ENCODE measurements at places on chromosomes 16 and 17.

- no peak for DNase-seq
These were observed 23.8 kb downstream of the COTL1 start for GRCh38 chr16:84593825-84594724.

DNA sequence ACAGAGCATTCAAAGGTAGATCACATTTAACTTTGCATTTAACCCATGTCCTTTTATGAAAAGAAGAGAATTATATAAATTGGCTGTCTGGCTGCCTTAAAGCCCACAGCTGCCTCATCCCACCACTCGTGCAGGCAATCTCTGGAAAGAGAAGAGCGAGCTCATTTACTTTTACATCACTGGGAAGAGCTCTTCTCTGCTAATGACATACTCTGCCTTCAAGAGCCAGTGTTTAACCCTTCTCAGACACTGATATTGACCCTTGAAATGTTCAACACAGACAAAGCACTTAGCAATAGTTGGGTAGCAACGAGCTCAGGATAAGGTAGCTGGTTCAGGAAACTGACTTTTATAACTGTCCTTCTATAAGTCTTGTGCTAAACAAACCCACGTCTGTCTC lies 6.8 kb downstream of the KRT38 start:
- DNase-seq, result no peak

GRCh38 chr17:77667478-77667877 lies 291.0 kb upstream of the TNRC6C start:
- DNase-seq, result no peak

DNA sequence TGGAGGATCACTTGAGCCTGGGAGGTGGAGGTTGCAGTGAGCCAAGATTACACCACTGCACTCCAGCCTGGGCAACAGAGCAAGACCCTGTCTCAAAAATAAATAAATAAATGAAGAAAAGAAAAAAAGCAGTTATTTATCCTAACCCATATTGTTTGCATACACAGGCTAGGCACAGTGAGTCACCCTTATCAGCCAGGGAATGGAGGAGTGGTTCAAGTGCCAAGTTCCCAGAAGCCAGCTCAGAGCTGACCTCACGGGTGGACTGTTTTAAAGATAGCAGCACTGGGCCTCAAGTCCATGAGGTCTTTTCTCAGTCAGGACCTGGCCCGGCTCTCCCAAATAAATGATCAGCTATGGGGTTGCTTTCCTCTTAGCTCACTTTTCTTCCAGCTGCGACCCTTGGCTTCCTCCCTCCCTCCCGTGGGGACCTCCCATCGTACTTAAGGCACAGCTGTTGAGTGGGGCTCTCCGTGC lies 22.6 kb upstream of the MGAT5B start:
- DNase-seq, result no peak

DNA sequence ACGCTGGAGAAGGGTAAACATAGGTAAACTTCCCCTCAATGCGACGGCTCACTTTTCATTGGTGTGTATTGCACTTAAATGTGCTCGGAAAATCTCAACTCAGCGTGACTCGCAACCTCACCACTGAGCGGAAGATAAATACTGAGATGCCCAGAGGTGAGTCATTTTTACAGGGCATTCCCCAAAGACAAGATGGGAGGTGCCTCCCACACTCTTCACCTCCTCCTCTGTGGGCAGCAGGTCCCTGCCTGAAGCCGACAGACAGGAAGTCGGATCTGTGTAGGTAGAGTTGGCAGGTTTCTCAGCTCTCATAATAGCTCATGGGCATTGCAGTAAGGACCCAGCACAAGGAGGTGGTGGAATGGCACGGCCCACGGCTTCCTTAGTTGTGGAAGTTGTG lies 274.6 kb upstream of the HSBP1 start:
- DNase-seq, result peak; percentile 50

GRCh38 chr17:27497696-27498095 lies 41.4 kb downstream of the KSR1 start:
- DNase-seq, result no peak

GRCh38 chr16:30923554-30924075 lies at the start of gene FBXL19:
Gene FBXL19, plus strand, starts transcription at chr16:30923572. Its CDS starts 2,183 bp downstream, at chr16:30925755.
- DNase-seq, result no peak

- no peak for DNase-seq
These were observed 25.2 kb upstream of the HYDIN start for GRCh38 chr16:71255721-71256120.

DNA sequence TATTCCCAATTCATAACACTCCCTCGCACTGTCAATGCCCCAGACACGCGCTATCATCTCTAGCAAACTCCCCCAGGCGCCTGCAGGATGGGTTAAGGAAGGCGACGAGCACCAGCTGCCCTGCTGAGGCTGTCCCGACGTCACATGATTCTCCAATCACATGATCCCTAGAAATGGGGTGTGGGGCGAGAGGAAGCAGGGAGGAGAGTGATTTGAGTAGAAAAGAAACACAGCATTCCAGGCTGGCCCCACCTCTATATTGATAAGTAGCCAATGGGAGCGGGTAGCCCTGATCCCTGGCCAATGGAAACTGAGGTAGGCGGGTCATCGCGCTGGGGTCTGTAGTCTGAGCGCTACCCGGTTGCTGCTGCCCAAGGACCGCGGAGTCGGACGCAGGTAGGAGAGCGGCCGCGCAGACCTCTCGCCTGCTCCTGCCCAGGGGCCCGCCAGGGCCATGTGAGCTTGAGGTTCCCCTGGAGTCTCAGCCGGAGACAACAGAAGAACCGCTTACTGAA lies at the start of gene GRN:
Gene GRN, plus strand, starts transcription at position 364 of the 515 bp plus-strand sequence. CDS start 3,863 bp downstream, outside the sequence.
- DNase-seq, result peak; percentile 99

GRCh38 chr17:44155488-44155887 lies 13.8 kb downstream of the HROB start:
- no peak for DNase-seq

- no peak for DNase-seq
These were observed 6.5 kb downstream of the LGALS3BP start for GRCh38 chr17:78973196-78973595.

DNA sequence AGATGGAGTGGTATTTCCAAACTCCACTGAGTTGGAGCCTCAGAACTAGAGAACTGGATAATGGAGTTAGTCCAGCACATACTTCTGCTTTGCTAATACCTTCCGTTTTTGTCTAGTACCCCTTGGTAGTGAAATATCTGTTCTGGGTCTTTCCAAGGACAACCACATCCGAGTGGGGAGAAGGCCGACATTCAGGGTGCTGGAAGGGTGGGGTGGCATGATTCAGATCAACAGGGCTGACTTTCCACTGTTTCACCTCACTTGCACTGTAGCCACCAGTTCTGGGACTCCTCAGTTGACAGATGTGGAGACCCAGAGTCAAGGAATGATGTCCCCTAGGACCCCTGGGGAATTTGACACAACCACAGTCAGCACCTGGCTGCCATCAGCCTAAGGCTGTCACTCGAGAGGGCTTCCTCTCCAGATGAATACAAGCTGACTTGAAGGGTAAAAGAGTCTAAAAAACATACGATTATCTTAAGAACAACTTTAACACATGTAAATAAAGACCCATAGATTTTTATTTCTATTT lies 84.8 kb upstream of the HNF1B start:
- DNase-seq, result no peak
